Osteoblast (primary cell): ENCODE measurements at places on chromosomes 5 and 9. TPM values are rescaled to one million over a fixed set of nuclear protein-coding genes. Genes with fewer than 3 reads are reported as not detected.

DNA sequence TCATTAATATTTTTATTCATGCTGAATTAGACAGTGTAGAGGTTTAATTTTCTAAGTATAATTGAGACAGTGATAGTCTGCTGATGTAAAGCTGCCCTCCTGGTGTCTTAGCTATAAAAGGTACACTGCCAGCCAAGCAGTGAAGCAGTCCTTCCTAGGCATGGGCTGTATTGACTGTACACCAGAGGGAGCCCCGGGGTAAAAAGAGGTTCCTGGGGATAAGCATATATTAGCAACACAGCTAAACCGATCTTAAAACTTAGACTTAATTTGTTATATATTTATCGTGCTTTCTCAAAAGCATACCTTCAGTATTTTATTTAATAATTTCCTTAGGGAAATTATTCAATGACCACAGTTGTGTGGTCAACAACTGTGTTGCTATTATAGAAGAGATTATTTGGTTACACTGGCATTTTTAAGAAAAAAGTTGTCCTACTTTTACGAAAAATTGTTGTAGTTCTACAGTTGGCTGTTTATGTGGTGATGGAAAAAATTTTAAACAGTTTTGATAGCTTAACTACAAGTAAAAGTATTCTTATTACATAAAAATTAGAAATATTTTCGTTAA is 68.8 kb downstream of the ELL2 start:
- H3K36me3 ChIP-seq, result peaks cover 97% of the 10 kb centered on the region
- H3K27ac ChIP-seq, result peak overlapping the region; percentile 9
- no peak overlapping the region for H3K4me3 ChIP-seq
- H3K4me1 ChIP-seq, result no peaks in the 10 kb centered on the region

- H3K27me3 ChIP-seq, result no peaks in the 10 kb centered on the region
- H3K4me1 ChIP-seq, result peaks cover 4% of the 10 kb centered on the region
- no peak for DNase-seq
- no peak overlapping the region for H3K27ac ChIP-seq
- H3K36me3 ChIP-seq, result no peaks in the 10 kb centered on the region
Measured at GRCh38 chr5:94524841-94525697, 93.3 kb downstream of the KIAA0825 start.

DNA sequence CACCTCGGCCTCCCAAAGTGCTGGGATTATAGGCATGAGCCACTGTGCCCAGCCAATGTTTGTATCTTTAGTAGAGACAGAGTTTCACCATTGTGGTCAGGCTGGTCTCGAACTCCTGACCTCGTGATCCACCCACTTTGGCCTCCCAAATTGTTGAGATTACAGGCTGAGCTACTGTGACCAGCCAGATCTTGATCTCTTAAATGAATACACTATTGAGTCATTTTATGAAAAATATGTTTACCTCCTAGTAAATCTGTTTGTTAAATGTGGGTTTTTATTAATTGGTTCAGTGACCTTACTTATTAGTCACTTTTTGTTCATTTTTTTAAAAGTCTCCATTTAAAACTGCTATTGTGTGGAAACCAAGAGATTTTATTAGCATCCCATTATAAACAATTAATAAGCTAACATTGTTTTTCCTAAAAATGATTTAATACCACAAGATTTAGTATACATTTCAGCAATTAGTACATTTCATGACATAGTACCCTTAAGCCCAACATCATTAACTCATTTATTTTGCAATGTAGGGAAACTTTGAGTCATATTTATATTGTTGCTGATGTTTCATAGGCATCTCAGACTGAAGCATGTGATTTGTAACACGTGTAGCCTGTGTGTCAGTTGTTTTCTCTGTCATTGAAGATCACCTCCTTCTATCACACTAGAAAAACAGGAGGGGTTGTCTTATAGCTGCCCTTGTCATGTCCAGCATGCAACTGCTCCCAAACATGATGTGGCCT is 261.2 kb downstream of the TAF11L14 start:
- no peaks in the 10 kb centered on the region for H3K36me3 ChIP-seq
- H3K27me3 ChIP-seq, result no peaks in the 10 kb centered on the region
- no peak for DNase-seq
- H3K4me3 ChIP-seq, result no peak overlapping the region

WWC1 gene
- total RNA-seq, result 0.88 and 1.4 TPM in 2 replicates

BNC2 gene
- total RNA-seq, result 51.3 and 53.9 TPM in 2 replicates

- no peak overlapping the region for H3K4me3 ChIP-seq
- no peak overlapping the region for H3K27ac ChIP-seq
- no peaks in the 10 kb centered on the region for H3K27me3 ChIP-seq
- no peaks in the 10 kb centered on the region for H3K36me3 ChIP-seq
- H3K4me1 ChIP-seq, result no peaks in the 10 kb centered on the region
Measured at GRCh38 chr5:4881366-4882002, 258.6 kb upstream of the ADAMTS16 start.

DNA sequence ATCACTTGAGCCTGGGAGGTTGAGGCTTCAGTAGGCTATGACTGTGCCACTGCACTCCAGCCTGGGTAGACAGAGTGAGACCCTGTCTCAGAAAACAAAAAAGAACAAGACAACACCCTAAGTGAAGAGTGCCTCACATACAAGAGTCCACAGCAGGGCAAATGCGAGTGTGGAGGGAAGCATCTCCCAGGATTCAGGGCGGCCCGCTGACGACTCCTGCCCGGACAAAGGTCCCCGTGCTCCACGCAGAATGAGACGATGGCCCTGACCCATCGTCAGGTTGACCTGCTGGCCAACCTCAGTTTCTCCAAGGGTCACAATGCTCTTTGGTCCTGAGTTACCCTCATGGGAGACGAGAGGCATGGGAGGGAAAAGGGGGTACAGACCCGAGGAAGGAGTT is 18.3 kb downstream of the MRNIP start:
- peaks cover 28% of the 10 kb centered on the region for H3K36me3 ChIP-seq
- H3K4me3 ChIP-seq, result no peak overlapping the region
- no peaks in the 10 kb centered on the region for H3K27me3 ChIP-seq
- no peak overlapping the region for H3K27ac ChIP-seq
- H3K4me1 ChIP-seq, result no peaks in the 10 kb centered on the region

PDE8B gene
- total RNA-seq, result under 0.01 TPM in 2 replicates

- peaks cover 23% of the 10 kb centered on the region for H3K4me1 ChIP-seq
- H3K36me3 ChIP-seq, result peaks cover 3% of the 10 kb centered on the region
- H3K27ac ChIP-seq, result peak overlapping the region; percentile 87
- no peak overlapping the region for H3K4me3 ChIP-seq
- H3K27me3 ChIP-seq, result no peaks in the 10 kb centered on the region
- peak; percentile 89 for DNase-seq
Measured at GRCh38 chr5:145775893-145776444, 59.2 kb downstream of the PRELID2 start.

TAF11L10 gene
- not detected in 2 replicates for total RNA-seq

- peak; percentile 96 for DNase-seq
- no peaks in the 10 kb centered on the region for H3K36me3 ChIP-seq
- no peaks in the 10 kb centered on the region for H3K4me1 ChIP-seq
- H3K4me3 ChIP-seq, result peak overlapping the region; percentile 70
- H3K27ac ChIP-seq, result no peak overlapping the region
Measured at GRCh38 chr9:127225801-127226625, 38.6 kb upstream of the GARNL3 start.

- peak; percentile 51 for DNase-seq
- H3K27ac ChIP-seq, result peak overlapping the region; percentile 3
- no peaks in the 10 kb centered on the region for H3K36me3 ChIP-seq
Measured at GRCh38 chr5:91126888-91127287, 256.2 kb downstream of the ARRDC3 start.

GRCh38 chr9:2109069-2109650 is 94.0 kb downstream of the SMARCA2 start:
- H3K4me1 ChIP-seq, result peaks cover 25% of the 10 kb centered on the region
- H3K36me3 ChIP-seq, result peaks cover 37% of the 10 kb centered on the region
- H3K27me3 ChIP-seq, result no peaks in the 10 kb centered on the region
- DNase-seq, result no peak
- H3K27ac ChIP-seq, result peak overlapping the region; percentile 81

DNA sequence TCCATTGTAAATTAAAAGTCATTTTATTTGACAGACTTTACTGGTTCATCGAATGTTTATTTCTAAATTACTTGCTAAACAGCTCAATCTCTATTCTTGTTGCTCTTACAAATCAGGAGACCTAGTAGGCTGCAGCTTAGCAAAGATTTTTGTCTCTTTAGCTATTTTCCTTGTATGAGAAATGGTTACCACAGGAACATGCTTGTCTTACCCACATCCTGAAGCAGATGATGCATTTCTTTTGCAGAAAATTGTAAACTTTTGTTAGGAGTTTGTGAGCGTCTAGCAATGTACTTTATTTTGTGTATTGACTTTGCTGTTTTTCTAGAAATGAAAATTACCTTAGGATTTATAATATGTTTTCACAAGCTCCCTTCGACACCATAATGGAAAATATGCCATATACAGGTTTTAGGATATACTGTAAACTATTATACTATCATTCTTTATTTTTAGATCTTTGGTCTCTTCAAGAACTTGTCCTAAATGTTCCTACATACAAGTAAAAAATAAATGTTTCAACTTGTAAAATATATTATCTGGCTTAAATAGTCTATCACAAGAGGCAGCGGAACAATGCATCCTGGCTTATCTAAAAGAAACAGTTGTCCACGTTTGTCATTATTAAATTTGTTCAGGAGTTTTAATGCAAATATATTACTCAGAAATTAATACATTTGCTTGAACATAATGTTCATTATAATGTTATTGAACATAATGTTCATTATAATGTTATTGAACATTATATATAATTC is 54.1 kb downstream of the SPEF2 start:
- H3K27ac ChIP-seq, result no peak overlapping the region
- DNase-seq, result no peak
- no peaks in the 10 kb centered on the region for H3K36me3 ChIP-seq
- H3K4me3 ChIP-seq, result no peak overlapping the region
- no peaks in the 10 kb centered on the region for H3K4me1 ChIP-seq
- no peaks in the 10 kb centered on the region for H3K27me3 ChIP-seq

- no peak for DNase-seq
- no peaks in the 10 kb centered on the region for H3K4me1 ChIP-seq
- no peak overlapping the region for H3K27ac ChIP-seq
Measured at GRCh38 chr9:12628546-12628945, 64.6 kb upstream of the TYRP1 start.

GRCh38 chr9:134863941-134864820 is 16.4 kb upstream of the FCN2 start:
- DNase-seq, result peak; percentile 91
- H3K36me3 ChIP-seq, result no peaks in the 10 kb centered on the region
- H3K27ac ChIP-seq, result no peak overlapping the region
- H3K4me3 ChIP-seq, result no peak overlapping the region

- no peaks in the 10 kb centered on the region for H3K36me3 ChIP-seq
- H3K4me3 ChIP-seq, result no peak overlapping the region
- no peak for DNase-seq
- H3K27me3 ChIP-seq, result no peaks in the 10 kb centered on the region
- H3K4me1 ChIP-seq, result no peaks in the 10 kb centered on the region
- no peak overlapping the region for H3K27ac ChIP-seq
Measured at GRCh38 chr5:2179861-2180260, 297.1 kb upstream of the IRX4 start.

- H3K27ac ChIP-seq, result no peak overlapping the region
- H3K4me1 ChIP-seq, result peaks cover 27% of the 10 kb centered on the region
- DNase-seq, result no peak
- no peaks in the 10 kb centered on the region for H3K27me3 ChIP-seq
- no peaks in the 10 kb centered on the region for H3K36me3 ChIP-seq
Measured at GRCh38 chr5:169431386-169431785, 130.4 kb upstream of the SLIT3 start.

GRCh38 chr5:52883110-52883509 is 95.4 kb downstream of the ITGA1 start:
- no peak for DNase-seq
- no peak overlapping the region for H3K27ac ChIP-seq
- H3K36me3 ChIP-seq, result no peaks in the 10 kb centered on the region
- H3K27me3 ChIP-seq, result no peaks in the 10 kb centered on the region
- no peak overlapping the region for H3K4me3 ChIP-seq

DNA sequence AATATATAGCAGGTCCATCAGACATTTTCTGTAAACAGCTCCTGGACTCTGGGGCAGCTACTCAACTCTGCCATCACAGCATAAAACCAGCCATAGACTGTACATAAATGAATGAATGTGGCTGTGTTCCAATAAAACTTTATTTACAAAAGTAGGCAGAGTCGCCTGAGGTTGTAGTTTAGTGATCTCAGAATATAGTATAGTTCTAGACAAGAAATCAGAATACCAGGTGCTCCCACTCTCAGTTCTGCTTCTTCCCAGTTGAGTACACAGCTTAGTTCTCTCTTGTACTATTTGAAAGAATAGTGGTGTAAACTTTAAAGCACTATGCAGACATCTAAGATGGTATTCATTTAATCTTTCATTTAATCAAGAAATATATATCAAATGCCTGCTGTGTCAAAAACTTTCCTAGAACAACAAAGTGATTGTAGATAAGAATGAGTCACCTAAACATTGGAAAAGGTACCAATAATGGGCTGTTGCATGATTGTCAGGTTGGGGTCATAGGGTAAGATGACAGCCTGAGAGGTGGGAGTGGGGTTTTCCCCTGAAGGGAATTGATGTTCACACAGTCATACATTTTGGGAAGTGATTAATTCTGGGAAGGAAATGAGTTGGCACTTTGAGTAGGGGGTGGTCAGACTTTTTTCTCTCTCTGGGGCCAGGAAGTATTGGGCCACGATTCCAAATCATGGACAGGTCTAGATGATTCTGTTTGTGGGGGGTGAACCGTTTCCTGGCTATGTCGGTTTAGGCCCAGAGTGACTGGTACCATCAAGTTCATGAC is 37.0 kb downstream of the TNFSF8 start:
- H3K36me3 ChIP-seq, result no peaks in the 10 kb centered on the region

GRCh38 chr5:141359790-141360426 is at the start of gene PCDHGB2:
Gene PCDHGB2 (plus strand): TSS chr5:141359994. CDS start chr5:141360136, 142 bp downstream.
- peak; percentile 60 for DNase-seq
- peaks cover 2% of the 10 kb centered on the region for H3K4me1 ChIP-seq
- H3K4me3 ChIP-seq, result peak within 1 kb of the TSS; percentile 68
- no peaks in the 10 kb centered on the region for H3K36me3 ChIP-seq
- H3K27me3 ChIP-seq, result peaks cover 43% of the 10 kb centered on the region

KCNV2 gene
- not detected in 2 replicates for total RNA-seq

POU5F2 gene
- 1.8 and 2.9 TPM in 2 replicates for total RNA-seq

SLC1A1 gene
- 20.0 and 25.7 TPM in 2 replicates for total RNA-seq

RAB3C gene
- total RNA-seq, result not detected in 2 replicates

GRCh38 chr5:73694089-73694488 is 68.1 kb downstream of the ARHGEF28 start:
- peaks cover 38% of the 10 kb centered on the region for H3K4me1 ChIP-seq
- H3K4me3 ChIP-seq, result no peak overlapping the region
- DNase-seq, result no peak
- H3K27me3 ChIP-seq, result no peaks in the 10 kb centered on the region

DNA sequence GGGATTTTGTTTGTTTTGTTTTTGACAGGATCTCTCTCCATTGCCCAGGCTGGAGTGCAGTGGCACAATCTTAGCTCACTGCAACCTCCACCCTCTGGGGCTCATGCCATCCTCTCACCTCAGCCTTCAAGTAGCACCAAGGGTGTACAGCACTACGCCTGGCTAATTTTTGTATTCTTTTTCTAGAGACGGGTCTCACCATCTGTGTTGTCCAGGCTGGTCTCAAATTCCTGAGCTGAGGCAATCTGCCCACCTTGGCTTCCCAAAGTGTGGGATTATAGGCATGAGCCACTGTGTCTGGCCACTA is 7.3 kb downstream of the GCNT1 start:
- no peaks in the 10 kb centered on the region for H3K27me3 ChIP-seq
- no peak for DNase-seq
- H3K36me3 ChIP-seq, result peaks cover 57% of the 10 kb centered on the region
- H3K27ac ChIP-seq, result no peak overlapping the region

GCNT4 gene
- 2.5 and 2.7 TPM in 2 replicates for total RNA-seq
